KG1 (cell line): ENCODE measurements at places on chromosomes 12 and 14.

DNA sequence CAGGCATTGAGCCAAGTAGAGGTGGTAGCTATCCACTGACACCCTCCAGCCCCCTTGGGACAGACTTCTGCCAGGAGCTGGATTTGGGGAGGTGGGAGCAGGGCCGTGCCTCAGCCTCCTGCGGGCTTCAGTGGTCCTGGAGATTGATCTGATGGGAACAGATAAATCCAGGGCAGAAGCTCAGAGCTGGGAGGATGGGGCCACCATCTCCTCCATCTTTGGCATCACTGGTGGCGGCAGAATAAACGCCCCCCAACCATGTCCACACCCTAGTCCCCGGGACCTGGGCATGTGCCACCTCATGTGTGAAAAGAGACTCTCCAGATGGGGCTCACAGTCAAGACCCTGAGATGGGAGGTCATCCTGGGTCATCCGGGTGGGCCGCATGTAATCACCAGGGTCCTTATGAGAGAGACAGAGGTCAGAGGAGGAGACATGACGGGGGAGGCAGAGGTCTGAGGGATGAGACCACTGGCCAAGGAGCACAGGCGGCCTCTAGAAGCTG lies 209.6 kb upstream of the RTL1 start:
- no peak for DNase-seq

GRCh38 chr14:58280954-58281787 lies 17.2 kb upstream of the ARID4A start:
- DNase-seq: no peak

- DNase-seq: no peak
Measured at GRCh38 chr14:89085737-89086382, 261.4 kb downstream of the TTC8 start.

DNA sequence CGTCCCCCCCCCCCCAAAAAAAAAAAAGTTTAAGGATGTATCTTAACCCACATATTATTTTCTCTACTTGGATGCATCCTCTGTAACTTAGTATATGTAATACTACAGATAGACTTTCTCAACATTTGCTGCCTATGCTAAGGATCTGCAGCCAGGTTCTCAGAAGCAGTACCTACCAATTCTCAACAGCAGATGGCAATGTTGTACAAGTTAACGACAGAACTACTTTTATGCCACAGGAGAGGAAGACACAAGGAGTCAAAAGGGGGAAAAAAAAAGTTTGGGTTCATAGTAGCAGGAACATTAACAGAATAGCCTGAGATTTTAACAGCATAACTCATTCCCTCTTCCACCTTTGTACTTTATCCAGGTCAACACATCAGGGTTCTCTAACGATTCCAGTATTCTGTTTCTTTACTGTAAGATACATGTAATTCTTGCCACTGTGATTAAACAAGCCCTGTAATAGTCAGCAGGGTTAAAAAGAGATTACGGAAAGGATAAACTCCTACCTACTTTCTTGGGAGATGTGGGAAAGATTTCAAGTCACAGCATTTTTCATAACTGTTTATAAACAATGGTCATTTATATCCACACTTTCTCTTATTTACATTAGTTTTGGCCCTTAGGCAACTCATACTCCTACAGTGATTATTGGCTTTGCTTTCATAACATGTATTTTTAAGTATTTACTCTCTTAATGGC lies 5.7 kb upstream of the NEK9 start:
- peak; percentile 81 for DNase-seq

- no peak for DNase-seq
Measured at GRCh38 chr14:64763801-64764621, 59.8 kb downstream of the PLEKHG3 start.
